Neuronal stem cell (in vitro differentiated cells): ENCODE measurements at places on chromosomes 7 and 10.

- DNase-seq = no peak
Observed at GRCh38 chr10:24096281-24096680, 112.7 kb upstream of the KIAA1217 start.

DNA sequence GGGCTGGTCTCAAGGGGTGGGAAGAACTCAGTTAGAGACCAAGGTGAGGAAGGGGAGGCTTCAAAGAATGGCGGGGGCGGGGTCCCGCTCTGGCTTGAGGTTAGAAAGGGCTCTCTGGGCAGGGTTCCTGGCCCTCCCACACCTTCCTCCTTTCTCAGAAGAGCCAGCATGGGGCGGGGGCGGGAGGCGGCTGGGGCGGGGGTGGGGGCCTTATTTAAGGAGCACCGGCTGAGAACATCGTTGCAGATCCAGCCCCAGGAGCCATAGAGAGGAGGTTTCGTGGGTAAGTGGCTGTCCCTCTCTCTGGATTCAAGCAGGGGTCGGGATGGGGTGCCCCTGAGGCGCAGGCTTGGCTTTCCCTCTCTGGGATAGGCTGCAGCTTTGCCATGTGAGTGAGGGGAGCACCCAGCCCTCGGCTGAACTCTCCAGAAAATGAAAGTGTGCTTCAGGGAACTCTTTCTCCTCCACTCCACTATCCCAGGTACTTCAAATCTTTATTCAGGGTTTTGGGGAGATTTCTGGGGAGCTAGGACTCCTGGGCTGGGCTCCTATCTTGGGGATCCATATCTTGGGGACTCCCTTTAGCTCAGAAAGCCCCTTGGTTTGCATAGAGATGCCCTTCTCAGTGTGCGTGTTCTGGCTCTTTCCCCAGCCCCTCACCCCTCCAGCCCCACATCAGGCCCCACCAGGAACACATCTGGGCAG is 3.3 kb upstream of the CUEDC2 start:
- DNase-seq = no peak

DNA sequence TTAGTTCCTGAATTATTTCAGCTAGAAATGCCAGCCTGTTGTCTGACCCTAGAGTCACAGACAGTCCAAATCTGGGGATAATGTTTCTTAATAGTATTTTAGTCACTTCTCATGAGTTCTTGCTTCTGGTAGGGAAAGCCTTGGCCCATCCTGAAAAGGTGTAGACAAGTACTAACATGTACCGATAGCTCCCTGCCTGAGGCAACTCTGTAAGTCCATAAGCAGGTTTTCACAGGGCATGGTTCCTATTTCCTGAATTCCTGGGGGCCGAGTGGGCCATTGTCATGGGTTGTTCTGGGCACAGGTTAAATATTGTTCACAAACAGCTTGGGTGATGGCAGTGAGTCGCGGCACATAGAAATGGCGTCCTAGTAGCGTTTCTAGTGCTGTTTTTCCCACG is 3.1 kb upstream of the ZNF117 start:
- no peak for DNase-seq

GRCh38 chr7:27608776-27609495 is 53.7 kb downstream of the HIBADH start:
- no peak for DNase-seq

DNA sequence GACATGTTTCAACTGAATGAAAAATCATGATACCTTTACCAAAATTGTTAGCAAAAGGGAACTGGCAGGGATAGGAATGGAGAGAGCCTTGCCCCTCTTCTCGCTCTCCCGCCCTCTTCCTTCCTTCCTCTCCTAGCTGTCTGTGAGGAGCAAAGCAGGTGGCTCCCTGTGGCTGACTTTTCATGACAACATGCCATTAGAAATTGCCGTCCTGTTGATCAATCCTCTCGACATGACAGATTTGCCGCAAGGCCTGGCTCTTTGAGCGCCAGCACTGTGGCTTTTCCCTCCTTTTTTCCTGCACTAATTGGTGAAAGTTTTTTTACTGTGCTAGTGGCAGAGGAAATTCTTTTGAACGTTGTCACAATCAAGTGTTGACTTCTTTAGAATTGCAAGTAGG is 171.1 kb downstream of the TCF7L2 start:
- DNase-seq = no peak

DNA sequence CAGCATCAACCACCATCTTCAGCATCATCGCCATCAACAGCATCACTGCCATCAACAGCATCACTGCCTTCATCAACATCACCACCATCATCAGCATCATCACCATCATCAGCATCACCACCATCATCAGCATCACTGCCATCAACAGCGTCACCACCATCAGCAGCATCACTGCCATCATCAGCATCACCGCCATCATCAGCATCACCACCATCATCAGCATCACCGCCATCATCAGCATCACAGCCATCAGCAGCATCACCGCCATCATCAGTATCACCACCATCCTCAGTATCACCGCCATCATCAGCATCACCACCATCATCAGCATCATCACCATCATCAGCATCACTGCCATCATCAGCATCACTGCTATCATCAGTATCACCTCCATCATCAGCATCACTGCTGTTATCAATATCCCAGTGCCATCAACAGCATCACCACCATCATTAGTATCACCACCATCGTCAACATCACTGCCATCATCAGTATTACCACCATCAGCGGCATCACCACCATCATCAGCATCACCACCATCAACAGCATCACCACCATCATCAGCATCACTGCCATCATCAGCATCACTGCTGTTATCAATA is 115.2 kb downstream of the RGS10 start:
- no peak for DNase-seq

DNA sequence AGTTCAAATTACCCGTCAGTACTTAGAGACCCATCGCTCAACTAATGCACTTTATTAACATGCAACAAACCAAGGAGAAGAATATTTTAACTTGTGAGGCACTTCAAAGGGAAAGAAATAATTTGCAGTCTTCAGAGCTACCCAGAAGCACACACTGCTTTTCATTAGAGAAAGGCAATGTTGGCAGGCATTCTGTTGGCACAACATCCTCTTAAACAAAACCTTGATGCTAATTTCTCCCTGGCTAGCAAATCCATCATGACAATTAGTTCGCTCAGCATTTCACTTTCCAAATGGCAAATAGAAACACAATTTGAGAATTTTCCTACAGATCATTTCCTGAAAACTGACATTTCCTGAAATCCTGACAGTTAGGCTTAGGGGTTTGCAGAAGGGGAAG is 155.6 kb upstream of the FAM13C start:
- DNase-seq = no peak

GRCh38 chr7:128867842-128868623 is 5.4 kb downstream of the ATP6V1F start:
- no peak for DNase-seq

DNA sequence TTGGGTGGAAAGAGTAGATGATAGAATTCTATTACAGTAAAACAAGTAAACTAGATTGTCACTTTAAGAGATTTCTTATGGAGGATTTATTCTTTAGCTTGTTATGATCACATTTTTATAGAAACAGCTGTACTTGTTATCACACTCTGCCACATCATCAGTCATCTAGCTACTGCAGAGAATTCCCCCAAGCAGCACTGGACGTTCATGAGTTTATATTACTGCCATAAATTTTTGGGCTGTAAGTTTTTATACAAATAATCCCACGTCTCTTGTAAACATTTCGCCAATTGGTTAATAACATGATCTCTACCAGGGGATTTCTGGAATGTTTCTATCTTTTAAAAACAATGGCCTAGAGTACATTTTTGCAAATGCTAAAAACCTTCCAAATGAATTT is 238.8 kb downstream of the POLR1F start:
- DNase-seq = no peak

- DNase-seq = no peak
Observed at GRCh38 chr7:130393841-130394411, 13.6 kb downstream of the CPA1 start.

GRCh38 chr7:52715701-52716100 is 319.7 kb upstream of the POM121L12 start:
- no peak for DNase-seq

DNA sequence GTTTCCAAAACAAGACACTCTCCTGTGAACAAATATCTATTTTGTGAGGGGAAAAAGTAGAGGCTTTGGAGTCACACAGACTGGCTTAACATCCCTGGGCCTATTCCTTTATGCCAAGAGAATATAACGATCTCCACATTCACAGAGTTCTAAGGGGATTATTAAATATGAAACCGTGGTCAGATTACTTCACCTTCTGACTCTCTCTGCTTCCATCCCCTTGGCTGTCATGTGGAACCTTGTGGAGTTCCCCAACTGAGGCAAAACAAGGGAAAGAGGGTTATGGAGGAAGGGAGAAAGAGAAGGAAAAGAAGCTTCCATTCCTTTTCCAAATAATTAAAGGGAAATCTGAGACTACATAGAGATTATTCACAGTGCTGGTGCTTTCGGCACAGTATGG is 55.5 kb upstream of the ATP6V0A4 start:
- DNase-seq = no peak

- DNase-seq = no peak
Observed at GRCh38 chr7:30019960-30020359, 6.5 kb downstream of the FKBP14 start.

DNA sequence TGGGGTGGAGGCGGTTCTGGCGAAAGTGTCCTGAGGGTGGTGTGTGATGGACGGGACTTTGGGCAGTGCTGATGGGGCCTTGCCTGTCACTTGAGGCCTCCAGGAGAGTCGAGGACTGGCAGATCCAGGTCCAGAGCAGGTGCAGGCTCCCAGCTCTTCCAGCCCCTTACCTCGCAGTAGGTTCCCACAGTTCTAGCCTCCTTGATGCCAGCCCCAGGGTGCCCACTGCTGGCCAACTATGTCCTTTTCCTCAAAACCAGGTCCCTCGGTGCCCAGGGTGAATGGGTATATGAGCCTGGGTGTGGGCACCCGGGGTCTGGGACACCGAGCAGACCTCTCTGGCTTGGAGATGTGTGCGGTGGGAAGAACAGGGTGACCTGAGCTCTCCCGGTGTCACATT is 8.3 kb downstream of the FAM20C start:
- DNase-seq = no peak

GRCh38 chr10:1007583-1007982 is 18.1 kb downstream of the IDI2 start:
- DNase-seq = no peak

DNA sequence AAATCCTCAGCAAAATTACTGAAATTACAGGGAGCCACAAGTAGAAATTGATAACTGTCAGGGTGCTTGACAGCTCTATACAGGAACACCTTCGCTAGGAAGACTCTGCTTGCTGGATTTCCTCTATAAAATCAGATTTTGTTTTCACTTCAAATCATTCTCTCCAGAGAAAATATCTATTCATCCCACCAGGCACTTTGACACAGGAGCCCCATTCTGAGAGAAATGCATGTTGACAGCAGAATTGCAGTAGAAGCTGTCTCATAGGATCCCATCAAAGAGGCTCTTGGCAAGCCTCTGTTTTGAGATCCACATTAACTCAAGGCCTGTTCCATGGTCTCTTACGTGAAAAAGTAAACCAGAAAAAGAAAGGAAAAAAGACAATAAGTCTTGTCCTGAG is 116.8 kb downstream of the PDE1C start:
- DNase-seq = no peak

- no peak for DNase-seq
Observed at GRCh38 chr7:128322040-128322643, 21.6 kb downstream of the RBM28 start.

GRCh38 chr10:81031774-81032173 is 494.1 kb downstream of the SH2D4B start:
- DNase-seq = no peak

DNA sequence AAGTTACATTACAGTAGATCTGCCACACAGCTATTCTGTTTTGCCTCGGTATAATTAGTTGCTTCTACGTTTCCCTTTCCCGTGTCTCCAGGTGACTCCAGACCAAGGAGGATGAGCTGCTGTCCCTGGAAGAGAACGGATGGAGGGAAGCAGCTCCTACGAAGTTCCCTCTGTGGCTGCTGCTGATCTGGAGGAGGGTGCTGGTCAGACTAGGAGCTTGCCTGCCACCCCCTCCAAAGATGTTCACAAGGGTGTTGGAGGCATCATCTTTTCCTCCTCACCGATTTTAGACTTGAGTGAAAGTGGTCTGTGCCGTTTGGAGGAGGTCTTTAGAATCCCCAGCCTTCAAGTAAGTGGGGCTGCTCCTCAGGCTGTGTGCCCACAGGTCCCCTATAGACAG is 1.4 kb downstream of the LRRC27 start:
- no peak for DNase-seq

- DNase-seq = no peak
Observed at GRCh38 chr7:31647511-31647910, 39.5 kb upstream of the PPP1R17 start.

GRCh38 chr7:24334012-24334411 is 50.0 kb downstream of the NPY start:
- no peak for DNase-seq

DNA sequence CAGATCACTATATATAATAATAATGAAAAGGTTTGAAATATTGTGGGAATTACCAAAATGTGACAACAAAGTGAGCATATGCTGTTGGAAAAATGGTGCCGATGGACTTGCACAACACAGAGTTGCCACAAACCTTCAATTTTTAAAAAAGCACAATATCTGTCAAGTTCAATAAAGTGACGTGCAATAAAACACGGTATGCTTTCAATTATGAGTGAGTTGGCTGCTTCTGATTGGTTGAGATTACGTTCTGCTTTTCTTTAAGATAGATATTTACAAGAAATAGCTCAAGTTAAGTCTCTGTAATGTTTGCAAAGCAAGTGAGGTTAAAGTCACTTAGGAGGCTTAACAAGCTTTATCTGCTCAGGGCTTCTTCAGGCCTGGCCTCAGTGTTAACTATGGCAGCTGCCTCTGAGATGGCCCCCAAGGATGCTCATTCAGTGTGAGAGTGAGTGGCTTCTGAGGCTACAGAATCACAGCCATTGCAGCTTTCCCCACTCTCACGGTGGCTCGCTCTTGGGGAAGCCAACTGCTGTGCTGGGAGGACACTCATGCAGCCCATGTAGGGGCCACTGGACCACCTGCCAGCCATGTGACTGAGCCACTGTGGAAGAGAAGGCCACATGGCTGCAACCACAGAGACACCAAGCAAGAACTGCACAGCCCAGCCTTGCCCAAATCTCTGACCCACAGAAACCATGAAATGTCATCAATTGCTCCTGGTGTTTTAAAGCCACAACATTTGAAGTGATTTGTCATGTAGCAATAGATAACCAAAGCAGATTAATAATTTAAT is 78.3 kb upstream of the TMEM72 start:
- DNase-seq = no peak

GRCh38 chr7:64874562-64875250 is 28.4 kb upstream of the ZNF273 start:
- no peak for DNase-seq

DNA sequence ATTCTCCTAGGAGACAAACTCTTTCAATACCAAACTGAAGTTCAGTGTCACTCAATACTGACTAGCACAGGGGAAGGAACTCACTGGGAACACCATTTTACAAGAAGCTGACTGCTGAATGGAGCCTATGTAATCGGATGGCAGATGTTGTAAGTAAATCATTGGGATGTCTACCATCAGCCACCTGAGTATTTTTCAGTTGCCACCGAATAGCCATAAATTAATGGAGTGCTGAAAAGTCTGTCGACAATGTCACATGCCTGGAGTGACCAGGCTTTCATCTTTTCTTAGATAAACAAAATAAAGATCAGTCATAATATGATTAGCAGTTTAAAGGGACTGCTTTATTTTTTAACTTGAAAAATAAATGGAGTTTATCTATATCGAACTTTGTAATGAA is 145.9 kb upstream of the SEMA3E start:
- no peak for DNase-seq

- no peak for DNase-seq
Observed at GRCh38 chr10:44781131-44781530, 130.0 kb upstream of the TMEM72 start.
